ENCODE measurements at places on chromosomes 13 and 19.

GRCh38 chr13:60679131-60679530 lies 282.1 kb downstream of the TDRD3 start:
- no peak for DNase-seq

- no peak for DNase-seq
Observed at GRCh38 chr13:102399791-102400674, 1.8 kb downstream of the FGF14 start.

DNA sequence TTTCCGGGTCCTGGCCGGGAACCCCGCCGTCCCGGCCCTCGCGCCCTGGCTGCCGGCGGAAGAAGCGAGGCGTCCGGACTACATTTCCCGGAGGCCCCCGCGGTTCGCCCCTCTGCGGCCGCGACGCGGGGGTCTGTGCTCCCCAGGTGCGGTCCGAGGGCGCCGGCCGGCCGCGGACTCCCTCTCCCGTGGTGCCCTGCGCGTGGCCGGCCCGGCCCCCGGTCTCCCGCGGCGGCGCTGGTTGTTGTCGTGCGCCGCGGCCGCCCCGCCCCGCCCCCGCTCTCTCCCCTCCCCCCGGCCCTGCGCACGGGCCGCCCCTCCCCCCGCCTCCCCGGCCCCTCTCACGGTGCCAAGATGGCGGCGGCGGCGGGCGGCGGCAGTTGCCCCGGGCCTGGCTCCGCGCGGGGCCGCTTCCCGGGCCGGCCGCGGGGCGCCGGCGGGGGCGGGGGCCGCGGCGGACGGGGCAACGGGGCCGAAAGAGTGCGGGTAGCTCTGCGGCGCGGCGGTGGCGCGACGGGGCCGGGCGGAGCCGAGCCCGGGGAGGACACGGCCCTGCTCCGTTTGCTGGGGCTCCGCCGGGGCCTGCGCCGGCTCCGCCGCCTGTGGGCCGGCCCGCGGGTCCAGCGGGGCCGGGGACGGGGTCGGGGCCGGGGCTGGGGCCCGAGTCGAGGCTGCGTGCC lies at the start of gene KMT2B:
Gene KMT2B, plus strand, starts transcription at position 339 of the 680 bp plus-strand sequence. Its CDS starts 16 bp downstream, at position 355.
- no peak for DNase-seq

- no peak for DNase-seq
Observed at GRCh38 chr13:40189426-40189825, 477.0 kb downstream of the FOXO1 start.

DNA sequence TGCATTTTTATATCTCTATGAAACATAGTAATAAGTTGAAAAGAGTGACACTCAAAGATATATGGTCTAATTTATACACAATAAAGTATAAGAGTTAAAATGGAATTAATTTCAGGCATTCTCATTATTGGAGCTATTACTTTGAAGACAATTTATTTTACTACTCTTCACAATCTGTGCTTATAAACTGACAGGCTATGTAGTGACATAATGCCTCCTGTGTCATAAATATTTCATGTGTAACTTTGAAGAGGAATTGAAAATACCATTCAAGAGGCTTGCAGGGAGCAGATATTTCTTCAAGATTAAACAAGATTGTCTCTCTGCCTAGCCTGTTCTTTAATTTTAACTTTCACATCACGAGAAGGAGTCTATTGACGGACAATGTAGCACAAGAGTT lies 1881.5 kb upstream of the PCDH20 start:
- no peak for DNase-seq

DNA sequence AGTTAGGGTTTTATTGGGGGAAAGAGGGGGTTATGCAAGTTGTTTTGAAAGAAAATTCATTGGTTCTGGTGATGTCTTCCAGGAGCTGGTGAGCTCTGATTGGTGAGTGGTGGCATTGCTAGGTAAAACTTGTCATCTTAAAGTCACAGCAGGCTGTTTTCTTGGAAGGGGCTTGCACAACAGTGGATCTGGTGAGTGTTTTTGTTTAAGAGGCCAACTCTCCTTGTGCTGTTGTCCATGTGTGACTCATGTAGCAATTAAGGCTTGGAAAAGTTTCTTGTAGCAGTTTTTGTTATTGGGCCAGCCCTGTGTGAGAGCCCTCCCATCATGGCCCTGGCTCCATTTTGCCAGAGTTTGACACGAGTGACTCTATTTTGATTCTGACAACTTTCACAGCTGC lies 109.4 kb downstream of the RFC3 start:
- DNase-seq = no peak

DNA sequence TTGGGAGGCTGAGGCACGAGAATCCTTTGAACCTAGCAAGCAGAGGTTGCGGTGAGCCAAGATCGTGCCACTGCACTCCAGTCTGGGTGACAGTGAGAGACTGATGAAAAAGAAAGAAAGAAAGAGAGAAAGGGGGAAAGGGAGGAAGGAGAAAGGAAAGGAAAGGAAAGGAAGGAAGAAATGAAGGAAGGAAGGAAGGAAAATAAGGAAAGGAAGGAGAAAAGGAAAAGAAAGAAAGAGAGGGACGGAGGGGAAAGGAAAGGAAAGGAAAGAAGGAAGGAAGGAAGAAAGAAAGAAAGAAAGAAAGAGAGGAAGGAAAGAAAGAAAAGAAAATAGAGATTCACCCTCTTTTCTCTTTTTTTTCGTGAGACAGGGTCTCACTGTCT lies 8.7 kb downstream of the PDE4A start:
- DNase-seq = no peak

- DNase-seq = no peak
Observed at GRCh38 chr19:10998666-10999065, 37.8 kb downstream of the SMARCA4 start.

All from cerebellar nuclear complex (tissue), 1 donor.